ENCODE measurements at places on chromosomes 7 and 10. TPM values are rescaled to one million over a fixed set of nuclear protein-coding genes. Genes with fewer than 3 reads are reported as not detected.

DNA sequence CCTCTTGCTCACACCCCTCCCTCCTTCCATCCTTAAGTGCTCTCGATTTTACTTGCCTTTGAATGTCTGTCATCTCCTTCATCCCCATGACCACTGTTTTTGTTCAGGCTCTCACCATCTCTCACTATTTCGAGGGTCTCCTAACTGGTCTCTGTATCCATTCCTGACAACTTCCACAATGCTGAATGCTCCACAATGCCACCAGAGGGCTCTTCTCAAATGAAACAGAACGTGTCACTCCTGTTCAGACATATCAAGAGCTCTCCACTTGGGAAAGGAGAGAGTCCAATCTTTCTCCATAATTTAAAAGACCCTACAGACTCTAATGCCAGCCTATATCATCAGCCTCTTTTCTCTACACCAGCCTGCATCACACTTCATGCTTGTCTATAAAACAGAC, 9.0 kb upstream of the SLC13A1 start:
- no peak for DNase-seq

GRCh38 chr7:76357475-76358010, 1.2 kb downstream of the YWHAG start:
- DNase-seq = no peak

DNA sequence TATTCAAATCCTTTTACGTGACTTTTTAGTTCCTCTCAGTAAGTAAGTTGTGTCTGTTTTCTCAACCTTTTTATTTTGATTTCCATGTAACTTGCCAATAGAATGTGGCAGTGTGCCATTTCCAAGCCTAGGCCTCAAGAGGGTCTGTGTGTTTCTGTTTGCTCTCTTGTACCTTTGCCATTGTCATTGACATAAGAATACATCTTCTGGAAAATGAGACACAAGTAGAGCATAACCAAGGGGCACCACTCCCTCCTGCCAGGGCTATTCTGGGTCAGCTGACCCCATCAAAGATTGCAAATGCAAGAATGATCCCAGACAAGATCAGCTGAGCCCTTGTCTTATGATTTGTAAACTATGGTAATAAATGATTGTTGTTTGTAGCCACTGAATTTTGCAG, 524.0 kb downstream of the IPMK start:
- DNase-seq = no peak

Gene ERVW-1
- not detected for polyA plus RNA-seq

Data from CD4-positive, CD25-positive, alpha-beta regulatory T cell (primary cell).